Foreskin fibroblast (primary cell): ENCODE measurements at places on chromosomes 2 and 18.
A peak's percentile ranks its signal among the peaks of the same experiment; 100 is the strongest.

GRCh38 chr2:10246370-10246769 lies 56.3 kb upstream of the HPCAL1 start:
- DNase-seq, result no peak

- no peak for DNase-seq
Measured at GRCh38 chr2:20771299-20771698, 51.6 kb downstream of the LDAH start.

GRCh38 chr18:13218997-13219396 lies 437 bp downstream of the LDLRAD4 start:
- DNase-seq, result peak; percentile 5

DNA sequence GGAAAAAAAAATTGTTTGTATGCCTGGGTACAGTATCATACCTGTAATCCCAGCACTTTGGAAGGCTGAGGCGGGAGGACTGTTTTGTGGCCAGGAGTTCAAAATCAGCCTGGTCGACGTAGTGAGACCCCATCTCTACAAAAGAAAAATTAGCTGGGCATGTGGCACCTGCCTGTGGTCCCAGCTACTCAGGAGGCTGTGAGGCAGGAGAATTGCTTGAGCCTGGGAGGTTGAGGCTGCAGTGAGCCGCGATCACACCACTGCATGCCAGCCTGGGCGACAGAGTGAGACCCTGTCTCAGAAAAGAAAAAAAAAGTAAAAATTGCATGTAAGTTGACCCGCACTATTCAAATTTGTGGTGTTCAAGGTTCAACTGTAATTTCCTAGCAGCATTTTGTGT lies 32.9 kb downstream of the YIPF4 start:
- no peak for DNase-seq

DNA sequence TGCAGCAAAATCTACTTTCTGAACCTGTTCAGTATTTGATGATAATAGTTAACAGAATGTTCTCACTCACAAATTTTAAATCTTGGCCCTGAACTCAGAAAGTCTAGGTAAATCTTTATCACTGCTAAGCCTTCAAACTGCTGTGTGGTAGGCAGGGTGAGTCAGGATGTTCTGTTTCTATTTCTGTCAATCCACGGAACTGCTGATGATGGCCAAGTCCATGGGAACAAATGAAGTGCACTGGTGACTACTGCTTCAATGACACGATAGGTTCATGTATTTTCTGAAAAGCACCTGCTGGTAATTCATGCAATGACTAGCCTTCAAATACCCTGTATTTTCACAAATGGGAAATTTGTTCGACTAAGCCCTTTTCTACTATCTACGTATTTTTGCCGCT lies 14.2 kb downstream of the NIFK start:
- peak; percentile 81 for DNase-seq

DNA sequence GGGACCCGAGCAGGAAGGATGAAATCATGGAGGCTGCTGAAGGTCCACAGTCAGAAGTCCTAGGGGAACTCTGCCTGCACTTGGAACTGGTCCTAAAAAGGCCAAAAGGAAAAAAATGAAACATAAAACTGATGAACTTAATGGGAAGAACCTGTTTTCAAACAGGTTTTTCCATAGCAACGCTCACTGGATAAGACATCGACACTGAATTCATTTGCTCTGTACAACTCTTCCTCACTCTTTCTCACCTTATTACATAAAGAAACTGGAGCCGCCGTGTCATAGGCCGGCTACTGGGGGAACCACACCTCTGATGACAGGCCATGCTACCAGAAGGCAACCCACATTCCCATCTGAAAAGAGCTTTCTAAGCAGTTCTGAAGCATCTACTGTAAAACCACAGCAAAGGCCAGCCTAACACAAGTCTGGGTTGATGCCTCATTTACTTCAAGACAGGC lies 83.6 kb downstream of the FARSB start:
- DNase-seq, result no peak

DNA sequence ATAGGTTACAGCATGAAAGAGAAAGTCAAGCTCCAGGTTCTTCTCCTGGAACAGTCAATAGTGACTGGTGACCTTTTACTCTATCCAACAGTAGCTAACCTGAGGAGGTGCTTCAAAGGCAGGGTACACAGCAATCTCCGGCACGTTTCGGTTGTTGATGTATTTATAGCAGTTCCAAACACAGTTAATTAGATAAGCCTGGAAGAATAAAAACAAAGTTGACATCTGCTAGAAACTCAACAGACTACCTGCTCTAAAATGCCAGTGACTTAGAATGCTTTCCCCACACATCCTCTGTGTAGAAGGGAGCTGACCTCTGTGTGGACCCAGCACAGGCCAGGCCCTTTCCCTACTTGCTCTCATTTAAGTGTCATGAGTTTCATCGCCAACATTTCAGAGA lies 17.2 kb downstream of the LAPTM4A start:
- DNase-seq, result no peak
